ENCODE measurements at places on chromosomes 6 and 20. TPM values are rescaled to one million over a fixed set of nuclear protein-coding genes. Genes with fewer than 3 reads are reported as not detected.

DNA sequence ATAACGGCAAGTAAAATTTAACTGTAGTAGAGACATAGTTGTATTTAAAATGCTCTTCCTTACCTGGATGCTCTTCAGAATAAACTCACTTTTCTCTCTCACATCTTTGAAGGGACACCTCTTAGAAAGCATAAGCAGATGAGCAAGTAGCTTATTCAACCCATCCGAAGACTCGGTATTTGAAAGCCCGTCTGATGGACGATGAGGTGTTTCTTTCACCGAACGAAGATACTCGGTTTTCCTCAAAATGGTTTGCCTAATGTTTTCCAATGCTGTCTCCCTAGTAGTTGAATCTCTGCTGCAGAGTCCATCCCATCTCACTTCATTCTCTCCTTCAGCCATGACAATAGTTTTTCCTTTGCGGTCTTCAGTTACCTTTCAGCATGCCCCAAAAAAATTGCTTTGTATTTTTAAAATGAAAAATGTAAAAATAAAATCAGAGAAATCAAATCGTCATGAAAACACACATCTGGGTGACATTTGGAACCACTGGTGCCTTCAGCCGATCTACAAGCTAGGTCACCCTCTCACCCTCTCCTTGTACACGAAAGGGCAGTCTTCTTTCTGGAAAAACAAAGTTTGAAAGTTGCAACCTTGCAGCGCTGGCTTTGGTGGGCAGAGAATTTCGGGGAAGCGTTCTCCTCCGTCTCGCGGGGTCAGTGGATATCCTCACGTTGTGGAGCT, 772 bp downstream of the SESN1 start:
- H3K27ac ChIP-seq, result peak overlapping the region; percentile 91
- peaks cover 5% of the 10 kb centered on the region for H3K36me3 ChIP-seq
- H3K27me3 ChIP-seq, result no peaks in the 10 kb centered on the region
- H3K4me3 ChIP-seq, result peak overlapping the region; percentile 95
- H3K4me1 ChIP-seq, result peaks cover 33% of the 10 kb centered on the region

GSTA1 gene
- 25.8 TPM for total RNA-seq

DNA sequence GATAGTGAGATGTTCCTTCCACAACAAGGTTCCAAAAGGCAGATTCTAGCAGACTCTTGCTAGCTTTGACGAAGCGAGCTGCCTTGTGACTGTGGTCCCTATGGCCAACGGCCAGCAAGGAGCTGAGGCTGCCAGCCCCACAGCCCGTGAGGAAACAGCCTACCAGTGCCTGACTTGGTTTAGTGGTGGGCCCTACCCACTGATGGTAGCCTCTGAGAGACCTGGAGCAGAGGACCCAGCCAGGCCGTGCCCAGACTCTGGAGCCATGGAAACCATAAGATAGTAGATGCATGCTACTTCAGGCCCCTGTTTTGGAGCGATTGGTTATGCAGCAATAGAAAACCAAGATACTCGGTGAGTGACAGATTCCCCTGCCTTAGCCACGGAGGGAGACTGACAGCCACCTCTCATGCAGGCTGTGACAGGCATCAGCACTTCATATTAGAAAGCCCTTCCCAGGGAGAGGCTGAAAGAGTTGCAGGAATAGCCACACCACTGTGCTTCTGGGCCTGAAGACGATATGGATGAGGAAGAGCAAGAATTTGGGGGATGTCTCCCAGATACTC, 19.2 kb downstream of the PSMG4 start:
- H3K4me3 ChIP-seq, result no peak overlapping the region
- no peak overlapping the region for H3K27ac ChIP-seq
- no peak for DNase-seq

NDUFAF4 gene
- total RNA-seq, result 31.5 TPM

DNA sequence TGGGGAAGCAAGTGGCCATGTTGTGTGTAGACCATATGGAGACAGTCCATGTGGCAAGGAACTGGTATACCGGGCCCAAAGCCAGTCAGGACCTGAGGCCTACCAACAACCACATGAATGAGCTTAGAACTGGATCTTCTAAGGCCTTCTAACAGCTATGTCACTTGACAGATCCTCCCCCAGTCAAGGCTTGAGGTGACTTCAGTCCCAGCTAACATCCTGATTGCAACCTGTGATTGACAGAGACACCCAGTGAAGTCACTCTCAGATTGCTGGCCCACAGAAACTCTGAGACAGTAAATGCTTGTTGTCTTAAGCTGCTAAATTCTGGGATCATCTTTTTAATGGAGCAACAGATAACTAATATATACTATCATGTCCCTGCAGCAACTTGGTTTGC, 32.9 kb downstream of the AHI1 start:
- H3K4me1 ChIP-seq, result no peaks in the 10 kb centered on the region
- no peak overlapping the region for H3K27ac ChIP-seq

GMEB2 gene
- 15.2 TPM for total RNA-seq

DNA sequence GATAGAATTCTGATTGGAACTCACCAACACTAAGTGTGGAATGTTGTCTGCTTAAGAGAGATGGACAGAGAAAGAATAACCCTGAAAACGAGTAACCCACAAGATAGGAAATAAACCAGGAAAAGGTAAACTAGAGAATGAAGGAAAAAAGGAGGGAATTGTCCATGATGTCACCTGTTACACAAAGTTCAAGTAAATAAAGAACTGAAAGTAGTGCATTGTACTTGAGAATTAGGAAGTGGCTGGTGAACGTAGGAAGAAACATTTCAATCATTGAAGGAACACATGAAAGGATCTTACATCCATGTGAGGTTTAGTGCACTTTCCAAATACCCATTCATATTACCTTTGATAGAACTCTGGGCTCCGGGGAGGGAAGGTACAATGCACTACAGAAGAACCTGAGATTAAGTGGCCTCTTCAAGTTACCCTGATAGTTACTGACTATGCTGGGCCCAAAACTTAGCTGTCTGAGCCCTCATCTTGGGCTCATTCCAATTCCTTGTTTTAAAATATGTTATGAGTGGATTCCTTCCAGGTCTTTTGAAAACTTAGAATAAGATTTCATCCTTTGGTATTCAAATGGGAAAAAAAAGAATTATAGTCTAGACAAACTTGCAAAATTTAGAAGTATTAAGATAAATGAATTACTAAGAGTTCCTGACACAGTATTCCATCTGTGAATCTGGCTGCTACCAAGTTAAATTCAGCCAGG, 1.1 kb upstream of the STX7 start:
- no peak for DNase-seq
- peak overlapping the region; percentile 99 for H3K27ac ChIP-seq
- H3K4me1 ChIP-seq, result peaks cover 23% of the 10 kb centered on the region
- H3K4me3 ChIP-seq, result peak overlapping the region; percentile 95
- H3K36me3 ChIP-seq, result no peaks in the 10 kb centered on the region

DNA sequence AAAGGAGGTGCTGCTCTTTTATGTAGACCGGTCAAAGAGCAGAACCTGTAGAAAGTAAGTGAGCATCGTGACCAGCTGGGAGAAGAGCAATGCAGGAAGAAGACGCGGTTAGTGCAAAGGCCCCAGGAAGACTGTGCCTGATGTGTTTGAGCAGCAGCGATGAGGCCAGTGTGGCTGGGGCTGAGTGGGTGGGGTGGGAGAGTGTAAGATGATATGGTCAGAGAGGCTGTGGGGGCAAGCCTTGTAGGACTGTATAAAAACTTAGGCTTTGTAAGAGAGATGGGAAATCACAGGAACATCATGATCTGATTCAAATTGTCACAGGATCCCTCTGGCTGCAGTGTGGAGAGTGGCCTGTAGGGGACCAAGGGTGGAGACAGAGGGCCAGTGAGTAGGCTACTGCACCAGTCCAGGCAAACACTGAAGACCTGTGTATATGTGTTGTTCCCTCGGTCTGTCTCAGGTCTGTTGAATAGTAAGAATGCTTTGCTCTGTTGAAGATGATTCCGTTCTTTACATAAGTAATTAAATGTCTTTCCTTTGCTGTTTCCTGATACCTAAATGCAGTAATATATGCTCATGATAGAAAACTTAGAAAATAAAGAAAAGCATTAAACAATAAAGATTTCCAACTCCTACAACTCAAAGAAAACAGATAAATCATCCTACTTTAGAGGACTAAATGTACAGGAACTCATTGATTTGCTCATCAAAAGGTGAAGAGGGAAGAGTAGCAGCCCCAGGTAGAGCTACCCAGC, 23.6 kb upstream of the WFDC2 start:
- no peaks in the 10 kb centered on the region for H3K27me3 ChIP-seq
- no peak overlapping the region for H3K4me3 ChIP-seq
- peaks cover 30% of the 10 kb centered on the region for H3K4me1 ChIP-seq

DNA sequence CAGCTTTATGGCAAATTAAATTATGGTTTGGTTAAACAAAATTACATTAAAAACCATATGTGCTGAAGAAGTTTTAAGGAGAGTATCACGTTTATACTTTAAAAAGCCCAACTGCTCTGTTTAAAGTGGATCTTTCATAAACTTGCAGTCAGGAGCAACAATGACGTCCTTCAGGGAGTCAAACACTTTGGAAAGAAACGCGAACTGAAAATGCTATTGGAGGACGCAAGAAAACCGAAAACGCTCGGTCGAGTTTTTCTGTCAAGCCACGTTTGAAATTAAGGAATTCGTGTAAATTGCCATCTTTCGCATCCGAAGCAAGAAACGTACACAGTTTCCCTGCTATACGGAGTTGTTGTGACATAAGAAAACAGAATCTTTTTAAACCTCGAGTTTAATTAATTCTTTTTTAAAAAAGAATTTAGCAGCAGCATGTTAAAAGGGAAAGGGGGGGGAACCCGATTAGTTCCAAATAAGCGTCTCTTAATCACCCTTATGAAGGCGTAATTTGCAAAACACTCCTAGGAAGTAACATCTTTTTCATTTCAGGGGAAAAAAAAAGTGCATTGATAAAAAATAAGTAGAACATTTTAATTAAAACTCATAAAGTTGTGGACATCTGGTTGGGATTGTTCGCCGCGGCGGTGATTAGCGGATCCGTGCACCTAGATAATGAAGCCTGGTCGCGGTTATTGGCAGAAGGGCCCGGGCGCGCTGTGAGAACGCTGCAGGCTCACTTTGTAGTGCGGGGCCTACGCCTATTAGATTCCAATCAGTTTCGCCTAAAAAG, 295.4 kb downstream of the TFAP2C start:
- peaks cover 3% of the 10 kb centered on the region for H3K4me1 ChIP-seq
- H3K36me3 ChIP-seq, result no peaks in the 10 kb centered on the region
- DNase-seq, result no peak
- H3K4me3 ChIP-seq, result peak overlapping the region; percentile 45
- H3K27ac ChIP-seq, result no peak overlapping the region
